ENCODE measurements at places on chromosomes 1 and 21. TPM values are rescaled to one million over a fixed set of nuclear protein-coding genes. Genes with fewer than 3 reads are reported as not detected.

DNA sequence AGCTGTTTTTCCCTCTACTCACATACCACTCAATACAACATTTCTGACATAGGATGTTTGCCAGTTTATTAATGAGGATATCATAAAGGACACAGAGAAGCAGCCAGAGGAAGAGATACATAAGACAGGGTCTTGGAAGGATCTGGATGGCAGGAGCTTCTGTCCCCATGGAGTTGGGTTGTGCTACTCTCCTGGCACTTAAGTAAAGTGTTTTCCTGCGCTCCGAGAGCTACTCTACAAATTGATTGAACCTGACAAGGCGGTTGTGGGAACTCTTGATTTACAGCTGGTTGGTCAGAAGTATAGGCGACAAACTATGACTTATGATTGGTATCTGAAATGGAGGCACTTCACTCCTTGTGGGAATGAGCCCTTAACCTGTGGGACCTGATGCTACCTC, 208.8 kb downstream of the HMCN1 start:
- no peak for DNase-seq

- no peak for DNase-seq
Observed at GRCh38 chr1:84146411-84147032, 2.5 kb downstream of the PRKACB start.

DNA sequence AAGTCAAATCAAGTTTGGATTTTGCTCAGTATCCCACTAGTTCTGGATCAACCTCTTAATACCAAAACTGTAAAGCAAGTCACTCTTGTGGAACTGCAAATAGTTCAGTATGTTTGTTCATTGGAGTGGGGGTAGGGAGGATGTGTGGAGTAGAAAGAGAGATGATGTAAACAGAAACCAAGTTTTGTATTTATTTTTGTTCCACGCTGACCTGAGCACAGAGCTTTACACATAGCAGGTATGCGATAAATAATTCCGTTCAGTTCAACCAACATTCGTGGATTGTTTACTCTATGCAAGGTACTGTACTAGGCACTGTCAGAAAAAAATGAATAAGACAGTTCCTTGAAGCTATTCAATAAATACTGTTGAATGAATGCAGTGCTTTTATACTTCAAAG, 4.5 kb upstream of the ZNF644 start:
- DNase-seq, result no peak

WDR64 gene
- total RNA-seq, result not detected

CTSK gene
- 5.9 TPM for total RNA-seq

Data from Calu3 (cell line).